Activated CD4-positive, alpha-beta T cell treated with anti-CD3 and anti-CD28 coated beads, Interleukin-2, Interleukin-6, amounts not matched to agents 100 ng/mL and 50 ng/mL, durations not matched to agents 16 hours and 8 hours (primary cell): ENCODE measurements at places on chromosomes 2 and 18.

DNA sequence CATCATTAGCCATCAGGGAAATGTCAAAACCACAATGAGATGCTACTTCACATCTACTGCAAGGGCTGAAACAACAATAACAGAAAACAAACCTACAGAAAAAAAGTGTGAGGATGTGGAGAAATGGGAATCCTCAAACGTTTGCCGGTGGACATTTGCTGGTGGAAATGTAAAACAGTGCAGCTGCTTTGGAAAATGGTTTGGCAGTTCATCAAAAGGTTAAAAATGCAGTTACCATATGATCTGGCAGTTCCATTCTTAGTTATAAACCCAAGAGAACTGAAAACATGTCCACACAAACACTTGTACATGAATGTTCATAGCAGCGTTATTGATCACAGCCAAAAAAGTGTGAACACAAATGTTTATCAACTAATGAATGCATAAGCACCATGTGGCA, 44.2 kb downstream of the PROC start:
- no peak for DNase-seq

DNA sequence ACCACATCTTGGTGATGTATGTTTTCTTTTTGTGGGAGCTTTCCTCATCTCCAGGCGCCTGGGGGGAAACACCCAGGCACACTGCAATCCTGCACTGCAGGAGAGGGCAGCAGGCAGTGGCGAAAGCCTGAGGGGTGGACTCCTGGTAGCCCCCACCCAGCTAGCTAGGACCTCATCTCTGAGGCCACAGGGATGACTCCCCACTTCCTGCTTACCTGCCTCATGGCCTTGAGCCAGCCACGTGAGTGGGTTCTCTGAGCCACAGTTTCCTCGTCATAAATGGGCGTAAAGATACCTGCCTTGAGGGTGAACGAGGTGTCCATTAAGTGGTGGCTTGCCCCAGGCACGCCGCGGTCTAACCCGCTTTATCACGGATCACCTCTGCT, 19.1 kb downstream of the TRAF3IP1 start:
- no peak for DNase-seq

GRCh38 chr18:6718267-6718666, 11.2 kb upstream of the ARHGAP28 start:
- DNase-seq: no peak

DNA sequence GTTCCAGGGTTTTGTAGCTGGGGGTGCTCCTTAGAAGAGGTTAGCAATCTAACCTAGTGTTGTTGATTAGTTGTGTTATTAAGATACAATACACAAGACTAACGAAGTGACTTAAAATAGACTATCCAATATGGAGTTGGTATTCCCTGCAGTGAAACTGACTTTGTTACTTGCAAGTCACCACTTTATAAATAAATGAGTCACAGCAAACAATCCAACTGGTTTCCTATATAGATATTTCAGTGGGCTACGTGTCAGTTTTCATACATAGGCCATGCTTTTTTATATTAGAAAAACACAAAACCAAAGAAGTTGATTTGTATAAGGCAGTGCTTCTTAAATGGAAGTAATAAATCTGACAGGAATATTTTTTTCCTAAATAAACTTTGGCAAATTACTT, 274.0 kb downstream of the CAMKMT start:
- no peak for DNase-seq

- no peak for DNase-seq
These were observed 3.4 kb upstream of the NARS1 start for GRCh38 chr18:57624988-57625387.

GRCh38 chr2:174335988-174336500, 1.3 kb downstream of the SP9 start:
- DNase-seq: no peak

GRCh38 chr2:85611705-85612587, at the start of gene C2orf68:
Gene C2orf68, minus strand, starts transcription at chr2:85612066. Its CDS starts 82 bp downstream, at chr2:85611984.
- peak; percentile 94 for DNase-seq

DNA sequence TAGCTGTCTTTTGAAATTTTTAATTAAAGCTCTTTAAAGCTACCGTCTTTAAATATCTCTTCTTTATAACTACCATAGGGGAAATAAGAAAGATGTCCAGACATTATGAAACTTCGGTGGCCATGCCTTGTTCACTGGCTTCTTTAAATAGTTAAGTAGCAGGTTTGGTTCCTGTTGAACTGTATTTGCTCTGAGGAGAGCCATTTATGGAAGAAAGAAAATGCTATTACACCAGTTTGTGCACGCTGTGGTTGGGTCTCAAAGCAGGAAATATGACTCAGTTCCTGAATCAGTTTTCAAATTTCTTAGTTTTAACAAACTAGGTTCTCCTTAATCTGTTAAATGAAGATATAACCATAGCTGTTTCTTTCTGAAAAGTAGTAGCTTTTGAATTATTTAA, 12.2 kb downstream of the ARPC2 start:
- DNase-seq: peak; percentile 87

DNA sequence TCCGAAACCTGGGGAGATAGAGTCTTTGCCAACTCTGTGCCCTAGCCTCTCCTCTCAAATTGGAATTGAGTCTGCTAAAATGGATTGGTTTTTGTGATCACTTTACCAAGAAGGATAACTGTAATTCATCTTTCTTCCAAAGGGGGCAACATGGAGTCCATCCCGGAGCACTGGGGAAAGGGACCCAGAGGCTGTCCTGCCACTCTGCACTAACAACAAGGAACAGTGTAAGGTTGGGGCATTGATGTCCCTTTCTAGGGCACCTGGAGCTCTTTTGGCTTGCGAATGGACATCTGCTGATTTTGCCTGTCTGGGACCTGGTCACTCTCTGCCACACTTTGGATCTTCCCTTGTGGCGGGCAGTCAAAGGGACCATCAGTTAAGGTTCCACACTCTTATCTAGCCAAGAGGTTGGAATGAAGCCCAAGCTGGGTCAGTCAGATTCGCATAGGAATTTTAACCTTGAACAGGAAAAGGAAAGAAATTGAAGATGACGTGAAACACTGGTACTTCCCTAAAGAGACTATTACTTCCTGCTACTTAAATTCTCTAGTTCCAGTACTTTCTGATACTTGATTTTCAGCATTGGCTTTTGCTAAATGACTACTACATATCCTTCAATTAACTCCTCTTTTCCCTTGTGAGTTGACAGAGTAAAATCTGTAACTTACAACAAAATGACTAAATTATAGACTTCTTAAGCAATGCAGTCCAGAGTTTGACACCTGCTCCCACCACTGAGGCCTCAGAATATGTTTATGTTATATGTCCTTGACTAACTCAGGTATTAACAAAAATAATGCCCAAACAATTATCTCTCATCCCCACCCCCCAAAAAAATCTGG, 64.7 kb upstream of the KLF7 start:
- no peak for DNase-seq

- DNase-seq: peak; percentile 2
These were observed 554.4 kb upstream of the MEX3C start for GRCh38 chr18:51751901-51752300.

- no peak for DNase-seq
These were observed 17.9 kb downstream of the NRXN1 start for GRCh38 chr2:51013933-51014526.

DNA sequence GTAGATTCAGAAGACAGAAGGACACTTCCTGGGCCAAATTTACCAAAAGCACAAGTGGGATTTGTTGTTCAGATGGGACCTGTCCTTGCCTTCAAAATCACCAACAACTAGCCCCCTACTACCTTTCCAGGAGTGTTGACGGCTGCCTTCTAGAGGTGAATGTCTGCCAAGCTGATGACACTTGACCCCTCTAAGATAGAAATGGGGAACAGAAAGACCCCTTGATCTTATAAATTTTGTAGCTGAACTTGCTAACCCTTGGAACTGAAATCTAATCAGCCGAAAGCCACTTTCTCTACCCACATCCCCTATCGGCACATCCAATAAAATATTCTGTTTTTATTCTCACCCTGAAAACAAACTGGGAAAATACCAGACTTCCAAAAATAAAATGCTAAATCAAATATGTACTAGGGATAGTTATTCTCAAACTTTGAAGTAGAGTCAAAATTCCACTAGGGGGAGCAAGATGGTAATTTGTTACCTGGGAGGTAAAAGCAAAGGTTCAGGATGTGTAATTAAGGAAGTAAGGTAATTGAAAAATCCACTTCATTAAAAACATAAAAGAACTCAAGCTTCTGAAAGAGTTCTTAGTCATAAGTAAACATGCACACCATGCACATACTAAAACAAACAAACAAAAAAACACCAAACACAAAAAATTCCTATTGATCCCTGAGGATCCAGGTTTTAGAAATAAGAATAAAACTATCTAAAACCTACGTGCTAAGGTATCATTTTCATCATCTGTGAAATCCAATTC, 119.2 kb downstream of the ANKRD44 start:
- peak; percentile 72 for DNase-seq

GRCh38 chr2:8662239-8662879, 19.5 kb upstream of the ID2 start:
- DNase-seq: no peak

GRCh38 chr2:25424426-25425028, 82.8 kb upstream of the DNMT3A start:
- no peak for DNase-seq

DNA sequence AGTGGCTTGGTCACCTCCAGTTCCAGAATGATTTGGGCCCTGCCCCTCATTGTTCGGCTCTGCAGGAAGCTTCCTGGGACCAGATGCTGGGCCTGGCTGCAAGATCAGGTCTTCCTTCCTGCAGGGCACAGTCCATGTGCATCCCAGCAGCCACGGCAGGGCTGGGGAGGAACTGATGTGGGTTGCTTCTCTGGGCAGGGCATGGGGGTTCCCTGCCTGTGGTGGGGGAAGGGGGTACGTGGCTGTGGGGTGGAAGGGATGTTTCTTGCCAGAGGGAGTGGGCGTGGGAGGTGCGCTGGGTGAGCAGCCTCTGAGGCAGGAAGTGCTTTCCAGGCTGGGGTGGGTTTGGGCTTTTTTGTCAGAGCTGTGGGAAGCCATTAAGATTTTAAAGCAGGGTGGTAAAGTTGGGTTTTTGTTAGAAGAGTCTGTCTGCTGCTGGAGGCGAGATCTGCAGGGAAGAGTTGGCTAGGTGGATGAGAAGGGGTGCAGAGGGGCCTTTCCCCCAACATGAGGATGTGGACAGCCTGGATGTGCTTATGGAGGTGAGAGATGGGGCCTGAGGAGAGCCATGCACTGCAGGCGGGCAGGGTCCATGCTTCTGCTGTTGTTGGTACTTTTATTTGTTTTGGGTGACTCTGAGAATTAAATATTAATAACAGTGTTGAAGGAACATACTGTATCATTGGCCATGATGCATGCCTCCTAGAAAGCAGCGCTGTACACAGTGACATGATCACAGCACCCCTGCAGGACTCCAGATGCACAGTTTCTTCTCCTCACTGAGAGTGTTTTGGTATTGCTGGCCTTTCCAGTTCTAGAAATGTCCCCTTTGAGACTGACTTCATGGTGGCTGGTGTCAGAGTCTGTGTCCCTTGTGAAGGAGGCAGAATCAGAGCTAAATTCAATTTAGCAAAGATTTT, 45.3 kb downstream of the DGKD start:
- DNase-seq: peak; percentile 32

- DNase-seq: no peak
These were observed 79.2 kb upstream of the MAP3K20 start for GRCh38 chr2:172996387-172996961.

GRCh38 chr2:124316881-124317605, 292.0 kb downstream of the CNTNAP5 start:
- DNase-seq: no peak

DNA sequence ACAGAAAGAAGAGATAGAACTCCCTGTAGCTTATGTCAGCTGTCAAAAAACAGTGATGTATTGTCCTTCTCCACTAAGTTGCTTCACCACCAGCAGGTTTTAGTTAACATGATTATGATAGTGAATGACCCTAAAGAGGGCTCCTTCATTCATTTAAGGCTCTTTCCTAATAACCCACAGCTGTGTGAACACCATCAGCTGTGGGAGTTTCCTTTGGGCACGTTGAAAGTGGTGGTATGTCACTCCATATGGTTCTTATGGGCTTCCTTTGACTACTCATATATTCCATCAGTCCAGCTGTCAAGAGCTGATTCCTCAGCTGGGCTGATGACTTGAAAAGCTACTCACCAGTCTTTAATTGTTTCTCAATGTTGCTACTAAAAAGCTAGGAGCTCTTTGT, 210.3 kb downstream of the UBE2E3 start:
- no peak for DNase-seq

- no peak for DNase-seq
These were observed 97.9 kb upstream of the KLHL29 start for GRCh38 chr2:23286758-23287704.

DNA sequence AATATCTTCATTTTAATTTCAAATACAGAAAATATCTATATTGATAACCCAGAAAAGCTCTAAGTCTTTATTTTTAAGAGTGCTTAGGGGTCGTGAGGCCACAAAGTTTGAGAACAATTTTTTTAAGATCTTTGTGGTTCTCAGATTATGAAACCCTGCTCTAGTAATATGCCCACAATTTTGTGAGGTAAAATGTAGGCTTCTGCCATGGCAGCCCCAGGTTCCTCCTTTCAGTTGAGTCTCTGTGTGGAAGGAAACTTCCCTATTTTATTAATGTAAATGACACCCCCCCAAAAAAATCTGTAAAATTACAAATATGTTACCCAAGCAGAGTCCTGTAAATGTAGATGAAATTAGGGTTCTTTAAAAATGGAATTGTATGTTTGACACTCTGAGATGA, 600.5 kb downstream of the SATB2 start:
- DNase-seq: no peak

GRCh38 chr2:59413751-59414570, 1139.5 kb downstream of the BCL11A start:
- no peak for DNase-seq

DNA sequence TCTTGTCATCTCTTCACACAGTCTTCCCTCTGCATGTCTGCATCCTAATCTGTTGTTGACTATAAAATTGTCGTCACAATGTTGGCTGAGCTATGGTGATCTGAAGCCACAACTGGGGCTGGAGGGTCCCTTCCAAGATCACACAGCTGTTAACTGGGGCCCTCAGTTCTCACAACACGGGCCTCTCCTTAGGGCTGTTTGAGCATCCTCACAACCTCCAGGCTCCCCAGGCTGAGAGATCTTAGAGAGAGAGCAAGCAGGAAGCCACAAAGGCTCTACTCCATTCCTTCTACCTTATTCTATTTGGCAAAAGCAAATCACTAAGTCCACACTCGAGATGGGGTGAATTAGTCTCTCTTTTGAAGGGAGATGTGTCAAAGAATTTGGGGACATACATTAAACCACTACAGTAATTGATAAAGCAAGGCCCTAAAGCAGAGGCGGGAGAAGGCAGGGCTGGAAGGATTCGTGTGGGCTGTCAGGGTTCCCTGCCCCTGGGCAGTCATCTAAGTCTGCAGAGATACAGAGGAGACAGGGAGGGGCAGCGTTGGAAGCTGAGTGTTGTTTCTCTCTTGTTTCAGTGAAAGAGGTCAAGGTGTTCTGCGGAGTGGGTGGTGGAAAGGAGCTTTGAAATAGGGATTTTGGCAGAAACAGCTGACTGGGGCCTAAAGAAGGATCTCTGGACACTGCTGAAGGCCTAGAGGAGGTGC, 15.9 kb downstream of the MYO7B start:
- no peak for DNase-seq

- DNase-seq: no peak
These were observed 14.6 kb downstream of the STRADB start for GRCh38 chr2:201466050-201466675.
